ENCODE measurements at places on chromosomes 4 and X. TPM values are rescaled to one million over a fixed set of nuclear protein-coding genes. Genes with fewer than 3 reads are reported as not detected.

Gene GAGE13
- total RNA-seq: not detected

Gene KDR
- 14.2 TPM for total RNA-seq

Gene CENPC
- 20.6 TPM for total RNA-seq

Gene SORCS2
- 6.4 TPM for total RNA-seq

Gene GPR34
- total RNA-seq: 7.5 TPM

Gene NDST3
- not detected for total RNA-seq

Gene KLB
- 1.4 TPM for total RNA-seq

Gene TMPRSS11B
- total RNA-seq: not detected

Gene RNF113A
- total RNA-seq: 8.6 TPM

Gene OTC
- 0.49 TPM for total RNA-seq

Gene CTAG2
- not detected for total RNA-seq

Gene SYP
- total RNA-seq: 14.6 TPM

Gene CT47B1
- not detected for total RNA-seq

Gene TSPAN6
- 7.6 TPM for total RNA-seq

Gene S100P
- 0.41 TPM for total RNA-seq

Gene HS3ST1
- total RNA-seq: 1.6 TPM

Gene LRAT
- total RNA-seq: 2.1 TPM

Gene TCEAL7
- 30.0 TPM for total RNA-seq

Gene MAGED2
- total RNA-seq: 152 TPM

Gene PDE6B
- total RNA-seq: 5.4 TPM

GRCh38 chrX:133794126-133794525, 191.3 kb downstream of the GPC3 start:
- no peak for DNase-seq

DNA sequence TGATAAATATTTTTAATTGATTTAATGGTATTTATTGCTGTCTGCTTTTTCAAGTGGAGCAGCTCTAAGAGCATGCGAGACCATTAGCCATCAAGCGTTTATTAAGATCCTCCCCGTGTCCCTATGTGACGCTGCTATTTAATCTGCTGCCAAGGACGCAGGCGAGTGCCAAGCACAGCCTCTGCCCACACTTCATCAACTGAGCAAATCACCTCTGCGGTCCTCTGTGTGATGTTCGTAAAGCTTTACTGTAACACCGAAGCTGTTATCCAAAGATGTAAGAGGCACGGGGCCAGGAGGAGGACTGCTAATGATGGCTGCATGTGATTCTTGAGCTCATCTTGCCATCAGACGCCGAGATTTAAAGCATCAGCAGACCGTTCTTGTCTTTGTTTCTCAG, 79.5 kb downstream of the STOX2 start:
- DNase-seq: no peak

GRCh38 chr4:9942921-9943600, 78.2 kb downstream of the SLC2A9 start:
- DNase-seq: no peak

GRCh38 chr4:61254406-61254805, 54.3 kb downstream of the ADGRL3 start:
- no peak for DNase-seq

DNA sequence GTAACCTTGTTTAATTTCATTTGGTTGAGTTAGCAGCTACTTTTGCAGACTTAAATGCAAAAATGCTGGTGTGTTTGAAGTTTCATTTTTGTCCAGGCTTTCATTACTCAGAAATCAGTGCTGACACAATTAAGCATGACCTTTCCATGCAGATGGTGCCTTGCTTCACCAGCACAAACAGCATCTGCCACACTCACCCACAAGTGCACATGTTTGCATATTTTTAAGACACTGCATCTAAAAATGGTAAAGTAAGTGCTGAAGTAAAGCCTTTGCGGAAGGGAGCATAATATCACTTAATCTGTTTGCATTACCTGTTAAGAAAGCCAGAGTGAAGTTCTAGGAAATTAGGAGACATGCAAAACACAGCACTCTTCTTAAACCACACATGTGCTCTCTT, 7.3 kb upstream of the DAPP1 start:
- DNase-seq: no peak

DNA sequence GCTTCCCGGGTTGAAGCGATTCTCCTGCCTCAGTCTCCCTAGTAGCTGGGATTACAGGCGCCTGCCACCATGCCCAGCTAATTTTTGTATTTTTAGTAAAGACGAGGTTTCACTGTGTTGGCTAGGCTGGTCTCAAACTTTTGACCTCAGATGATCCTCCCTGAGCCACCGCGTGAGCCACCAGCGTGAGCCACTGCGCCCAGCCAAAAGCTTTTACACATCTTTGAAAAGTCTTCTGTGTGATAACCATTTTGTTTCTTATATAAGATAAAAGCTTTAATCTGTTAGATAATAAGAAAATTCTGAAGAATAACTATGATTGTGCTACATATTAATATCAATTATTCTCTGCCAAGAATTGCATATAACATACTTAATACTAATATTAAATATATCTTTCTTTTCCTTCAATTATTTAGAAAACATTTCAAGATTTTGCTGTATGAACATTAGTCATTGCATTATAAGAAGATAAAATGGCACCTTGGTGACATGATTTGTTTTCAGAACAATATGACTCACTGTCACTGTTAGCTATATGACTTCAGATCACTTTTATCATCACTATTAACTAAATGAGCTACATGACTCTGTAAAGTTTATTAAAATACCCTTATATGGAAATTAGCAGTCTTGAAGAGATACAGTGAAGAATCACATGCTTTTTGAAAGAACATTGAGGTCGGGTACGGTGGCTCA, 33.4 kb downstream of the RUFY3 start:
- DNase-seq: no peak

DNA sequence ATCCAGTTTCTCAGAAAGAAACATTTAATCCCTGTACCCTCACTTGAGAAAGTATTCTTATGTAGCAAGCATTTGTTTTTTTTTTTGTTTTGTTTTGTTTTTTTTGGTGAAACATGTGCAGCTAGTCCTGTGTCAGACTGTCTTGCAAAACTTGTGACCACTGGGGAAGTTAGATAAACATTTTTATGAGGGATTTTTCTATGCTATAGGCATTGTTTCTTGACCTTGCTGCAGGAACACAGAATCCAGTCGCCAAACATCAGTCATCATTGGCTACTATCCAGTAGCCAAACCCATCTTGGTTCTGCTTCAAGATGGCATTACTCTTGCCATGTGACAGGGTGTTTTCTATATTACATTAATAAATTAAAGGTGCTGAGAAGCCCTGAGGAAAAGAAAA, 7.7 kb upstream of the MAPK10 start:
- no peak for DNase-seq

DNA sequence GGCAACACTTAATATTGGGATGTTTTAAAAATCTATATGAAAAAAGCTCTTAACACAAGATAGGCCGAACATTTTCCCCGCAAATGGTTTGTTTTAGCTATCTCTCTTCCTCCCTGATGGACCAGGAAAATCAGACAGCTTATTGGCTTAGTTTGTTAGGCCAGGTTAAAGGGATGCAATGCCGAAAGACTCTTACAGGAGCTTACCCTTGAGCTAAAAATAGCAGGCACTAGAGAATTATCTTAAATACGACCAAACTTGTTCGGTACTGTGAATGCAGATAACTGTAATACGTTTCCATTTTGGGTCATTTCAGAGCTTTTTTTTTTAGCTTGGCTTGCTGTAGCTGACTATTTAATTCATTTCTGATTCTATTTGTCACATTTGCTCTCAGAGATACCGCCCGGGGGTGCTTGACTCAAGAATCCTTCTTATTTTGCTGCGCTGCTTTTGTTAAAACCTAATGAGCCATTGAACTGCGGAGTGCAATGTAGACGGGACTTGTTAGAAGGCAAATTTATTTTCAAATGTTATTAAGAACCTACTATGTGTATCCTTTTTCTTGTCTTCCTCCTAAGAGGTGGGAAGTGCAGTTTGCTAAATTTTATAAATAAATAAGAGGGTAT, 23.3 kb downstream of the PPARGC1A start:
- DNase-seq: no peak

- no peak for DNase-seq
Observed at GRCh38 chr4:152935631-152936445, at the start of gene FHDC1. TSS of gene FHDC1 (plus strand) at chr4:152936323. CDS start at chr4:152943058, 6,735 bp downstream.

GRCh38 chr4:16206301-16206700, 20.0 kb downstream of the TAPT1 start:
- no peak for DNase-seq

- DNase-seq: no peak
Observed at GRCh38 chrX:64093761-64094160, 111.7 kb downstream of the AMER1 start.

DNA sequence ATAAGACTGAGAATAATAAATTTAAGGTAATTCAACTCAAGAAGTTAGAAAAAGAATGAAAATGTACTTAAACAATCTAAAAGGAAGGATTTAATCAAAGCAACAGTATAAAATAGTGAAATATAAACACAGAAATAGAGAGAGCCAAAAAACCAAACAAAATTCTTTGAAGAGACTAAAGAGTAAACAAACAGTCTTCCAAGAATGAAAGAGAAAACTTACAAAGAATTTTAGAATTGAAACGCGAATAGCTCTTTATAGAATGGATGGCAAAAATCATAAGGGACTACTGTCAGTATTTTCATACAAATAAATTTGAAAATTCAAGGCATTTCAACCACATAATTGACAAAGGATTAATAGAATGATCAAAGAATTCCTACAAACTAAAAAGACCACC, 41.7 kb downstream of the VEGFC start:
- DNase-seq: no peak

DNA sequence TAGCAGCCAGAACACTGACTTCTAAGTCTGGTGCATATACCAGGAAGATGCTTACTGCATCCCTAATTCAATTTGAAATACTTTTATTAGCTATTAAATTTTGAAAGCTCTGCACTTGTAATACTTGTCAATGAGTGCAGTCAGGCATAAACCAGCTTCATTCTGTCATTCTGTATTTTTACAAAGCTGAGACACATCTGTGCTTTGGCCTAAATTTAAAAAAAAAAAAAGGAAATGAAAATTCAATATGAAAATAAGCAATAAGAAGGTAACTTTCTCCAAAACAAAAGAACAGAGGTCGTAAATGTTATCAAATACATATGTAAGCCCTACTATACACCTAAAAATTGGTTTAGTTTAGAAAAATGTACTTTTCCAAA, 7.0 kb downstream of the SMIM14 start:
- no peak for DNase-seq

DNA sequence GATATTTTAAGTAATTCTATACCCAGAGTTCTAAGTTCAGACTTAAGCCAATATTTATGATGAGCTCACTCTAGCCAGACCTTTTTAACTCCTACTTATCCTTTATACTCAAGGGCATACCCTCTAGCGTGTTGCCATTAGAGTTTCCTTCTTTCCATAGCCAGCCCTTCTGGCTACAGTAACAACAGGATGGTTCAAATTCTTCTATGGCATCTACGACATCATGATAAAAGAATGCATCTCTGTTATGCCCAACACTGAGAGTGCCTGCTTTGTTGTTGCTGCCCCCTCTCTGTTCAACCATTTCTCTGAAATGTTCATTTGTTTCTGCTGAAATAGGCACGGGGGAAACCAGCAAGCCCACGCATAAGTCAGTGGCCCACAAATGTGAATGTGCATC, 104.5 kb downstream of the UBE2NL start:
- no peak for DNase-seq

- no peak for DNase-seq
Observed at GRCh38 chr4:124828382-124828781, 115.8 kb upstream of the ANKRD50 start.

- no peak for DNase-seq
Observed at GRCh38 chr4:177761692-177762091, 319.5 kb upstream of the AGA start.

DNA sequence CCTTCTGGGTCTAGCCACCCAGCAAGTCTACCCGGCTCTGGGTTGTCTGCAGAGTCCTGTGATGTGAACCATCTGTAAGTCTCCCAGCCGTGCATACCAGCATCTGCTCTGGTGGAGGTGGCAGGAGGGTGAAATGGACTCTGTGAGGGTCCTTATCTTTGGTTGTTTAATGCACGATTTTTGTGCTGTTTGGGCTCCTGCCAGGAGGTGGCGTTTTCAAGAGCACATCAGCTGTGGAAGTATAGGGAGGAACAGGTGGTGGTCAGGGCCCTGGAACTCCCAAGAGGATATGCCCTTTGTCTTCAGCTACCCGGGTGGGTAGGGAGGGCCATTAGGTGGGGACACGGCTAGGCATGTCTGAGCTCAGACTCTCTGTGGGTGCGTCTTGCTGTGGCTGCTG, 66.5 kb upstream of the ZFP42 start:
- DNase-seq: no peak

GRCh38 chrX:55102754-55103153, 13.9 kb downstream of the PAGE2 start:
- no peak for DNase-seq

DNA sequence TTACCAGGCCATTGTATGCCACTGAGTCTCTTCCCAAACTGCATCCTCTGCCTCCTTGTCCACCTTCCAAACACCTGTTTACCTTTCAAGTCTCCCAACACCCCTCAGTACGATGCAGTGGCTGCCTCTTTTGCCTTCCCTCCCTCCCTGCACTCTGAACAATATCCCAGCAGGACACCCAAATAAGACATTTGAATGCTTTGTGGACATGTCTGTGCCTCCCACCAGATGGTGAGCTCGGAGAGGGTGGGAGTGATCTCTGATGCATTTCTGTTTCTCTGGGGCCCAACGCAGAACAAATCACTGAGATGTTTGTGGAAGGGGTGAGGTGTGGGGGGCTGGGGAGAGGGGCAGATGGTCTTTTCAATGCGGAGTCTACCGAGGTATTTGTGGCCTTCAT, 33.4 kb downstream of the PJA1 start:
- DNase-seq: no peak

- DNase-seq: no peak
Observed at GRCh38 chr4:5863461-5864113, 29.3 kb downstream of the CRMP1 start.

DNA sequence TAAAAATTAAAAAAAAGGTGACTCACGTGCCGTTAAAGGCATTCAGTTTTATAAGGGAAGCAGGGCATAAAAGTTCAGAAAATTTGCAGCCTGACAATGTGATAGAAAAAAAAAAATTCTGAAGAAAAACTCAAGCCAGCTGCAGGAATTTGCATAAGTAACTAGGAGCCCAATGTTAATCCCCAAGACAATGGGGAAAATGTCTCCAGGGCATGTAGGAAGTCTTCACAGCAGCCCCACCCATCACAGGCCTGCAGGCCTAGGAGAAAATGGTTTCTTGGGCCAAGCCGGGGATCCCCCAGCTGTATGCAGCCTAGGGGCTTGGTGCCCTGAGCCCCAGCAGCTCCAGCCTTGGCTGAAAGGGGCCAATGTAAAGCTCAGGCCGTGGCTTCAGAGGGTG, 31.2 kb downstream of the CHM start:
- no peak for DNase-seq

Measured in sigmoid colon (tissue), 7 donors.